ENCODE measurements at places on chromosomes 2 and 18. TPM values are rescaled to one million over a fixed set of nuclear protein-coding genes. Genes with fewer than 3 reads are reported as not detected.

DNA sequence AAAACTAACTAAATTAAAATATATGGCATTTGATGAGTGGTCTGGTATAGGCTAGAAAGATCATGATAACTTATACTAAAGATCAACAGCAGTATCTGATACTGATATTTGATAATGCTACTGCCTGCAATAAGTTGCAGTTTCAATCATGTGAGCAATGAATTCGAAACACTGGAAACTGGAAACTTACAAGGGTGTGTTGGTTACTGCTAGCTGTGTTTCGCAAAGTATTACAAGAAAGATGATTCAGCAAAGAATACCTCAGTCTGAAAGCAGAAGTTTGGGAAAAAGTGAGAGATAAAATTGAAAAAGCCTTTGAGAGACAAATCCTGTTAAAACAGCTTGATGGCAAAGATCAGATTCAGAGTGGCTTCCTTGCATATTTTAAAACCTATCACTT lies 294.5 kb downstream of the CCDC178 start:
- H3K27ac ChIP-seq, result no peak overlapping the region
- DNase-seq, result no peak
- H3K4me3 ChIP-seq, result no peak overlapping the region
- no peaks in the 10 kb centered on the region for H3K27me3 ChIP-seq

- DNase-seq, result no peak
- no peaks in the 10 kb centered on the region for H3K4me1 ChIP-seq
- no peaks in the 10 kb centered on the region for H3K36me3 ChIP-seq
- H3K4me3 ChIP-seq, result no peak overlapping the region
- no peaks in the 10 kb centered on the region for H3K27me3 ChIP-seq
- H3K27ac ChIP-seq, result no peak overlapping the region
Measured at GRCh38 chr18:62606106-62606505, 83.3 kb downstream of the ZCCHC2 start.

DNA sequence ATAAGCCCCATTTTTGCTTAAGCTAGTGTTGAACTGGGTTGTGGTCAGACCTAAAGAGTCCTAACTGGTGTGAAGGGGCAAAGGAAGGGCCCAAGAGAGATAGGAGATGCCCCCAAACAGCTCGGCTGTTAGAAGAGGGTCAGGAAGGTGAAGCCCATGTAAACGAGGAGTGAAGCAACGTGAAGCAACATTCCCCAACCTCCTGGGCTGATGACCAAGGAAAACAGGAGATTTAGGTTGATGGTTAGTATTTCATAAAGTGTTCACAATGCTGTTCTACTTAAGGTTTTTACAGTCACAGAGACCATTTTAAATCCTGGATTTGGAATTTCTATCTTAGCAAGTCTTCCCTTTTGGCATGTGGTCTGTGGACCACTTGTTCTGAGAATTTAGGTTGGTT lies 144.0 kb upstream of the SERPINE2 start:
- no peak overlapping the region for H3K27ac ChIP-seq
- H3K4me1 ChIP-seq, result no peaks in the 10 kb centered on the region
- no peak overlapping the region for H3K4me3 ChIP-seq
- H3K36me3 ChIP-seq, result peaks cover 1% of the 10 kb centered on the region
- no peak for DNase-seq

GRCh38 chr2:130818809-130819208 lies 17.9 kb upstream of the ARHGEF4 start:
- H3K36me3 ChIP-seq, result no peaks in the 10 kb centered on the region
- DNase-seq, result peak; percentile 66
- H3K27ac ChIP-seq, result no peak overlapping the region
- H3K4me1 ChIP-seq, result no peaks in the 10 kb centered on the region
- H3K4me3 ChIP-seq, result no peak overlapping the region

- no peaks in the 10 kb centered on the region for H3K36me3 ChIP-seq
- H3K27ac ChIP-seq, result no peak overlapping the region
- H3K4me1 ChIP-seq, result no peaks in the 10 kb centered on the region
- H3K4me3 ChIP-seq, result no peak overlapping the region
- DNase-seq, result no peak
- peaks cover 3% of the 10 kb centered on the region for H3K27me3 ChIP-seq
Measured at GRCh38 chr2:83594241-83595120, 864.6 kb downstream of the SUCLG1 start.

DNA sequence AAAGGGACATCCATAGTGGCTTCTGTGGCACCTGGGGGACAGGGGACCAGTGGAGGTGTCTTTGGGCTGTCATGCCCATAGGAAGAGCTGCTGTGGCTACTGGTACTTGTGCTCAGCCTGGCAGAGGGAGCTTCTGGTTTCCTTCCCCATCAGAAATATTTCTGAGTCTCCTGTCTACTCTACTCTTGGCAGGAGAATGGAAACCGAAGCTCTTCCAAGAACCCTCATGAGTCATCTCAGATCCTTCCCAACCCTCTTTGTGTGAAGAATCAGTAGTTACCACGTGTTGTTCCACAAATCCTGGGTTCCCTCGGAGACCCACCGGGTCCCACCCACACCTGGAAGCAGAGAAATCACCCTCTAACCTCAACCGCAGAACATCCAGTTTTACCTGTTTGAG lies 234.9 kb downstream of the FHOD3 start:
- H3K36me3 ChIP-seq, result no peaks in the 10 kb centered on the region
- H3K4me1 ChIP-seq, result no peaks in the 10 kb centered on the region
- no peak for DNase-seq
- H3K27ac ChIP-seq, result no peak overlapping the region
- H3K4me3 ChIP-seq, result no peak overlapping the region
- H3K27me3 ChIP-seq, result no peaks in the 10 kb centered on the region

- H3K27me3 ChIP-seq, result no peaks in the 10 kb centered on the region
- no peak overlapping the region for H3K4me3 ChIP-seq
- no peak for DNase-seq
- no peaks in the 10 kb centered on the region for H3K4me1 ChIP-seq
- H3K27ac ChIP-seq, result no peak overlapping the region
Measured at GRCh38 chr18:13300796-13301195, 82.2 kb downstream of the LDLRAD4 start.

GRCh38 chr2:99974275-99974674 lies 168.1 kb downstream of the AFF3 start:
- H3K4me3 ChIP-seq, result no peak overlapping the region
- H3K27ac ChIP-seq, result no peak overlapping the region
- H3K36me3 ChIP-seq, result no peaks in the 10 kb centered on the region
- no peak for DNase-seq
- H3K27me3 ChIP-seq, result no peaks in the 10 kb centered on the region
- no peaks in the 10 kb centered on the region for H3K4me1 ChIP-seq

DNA sequence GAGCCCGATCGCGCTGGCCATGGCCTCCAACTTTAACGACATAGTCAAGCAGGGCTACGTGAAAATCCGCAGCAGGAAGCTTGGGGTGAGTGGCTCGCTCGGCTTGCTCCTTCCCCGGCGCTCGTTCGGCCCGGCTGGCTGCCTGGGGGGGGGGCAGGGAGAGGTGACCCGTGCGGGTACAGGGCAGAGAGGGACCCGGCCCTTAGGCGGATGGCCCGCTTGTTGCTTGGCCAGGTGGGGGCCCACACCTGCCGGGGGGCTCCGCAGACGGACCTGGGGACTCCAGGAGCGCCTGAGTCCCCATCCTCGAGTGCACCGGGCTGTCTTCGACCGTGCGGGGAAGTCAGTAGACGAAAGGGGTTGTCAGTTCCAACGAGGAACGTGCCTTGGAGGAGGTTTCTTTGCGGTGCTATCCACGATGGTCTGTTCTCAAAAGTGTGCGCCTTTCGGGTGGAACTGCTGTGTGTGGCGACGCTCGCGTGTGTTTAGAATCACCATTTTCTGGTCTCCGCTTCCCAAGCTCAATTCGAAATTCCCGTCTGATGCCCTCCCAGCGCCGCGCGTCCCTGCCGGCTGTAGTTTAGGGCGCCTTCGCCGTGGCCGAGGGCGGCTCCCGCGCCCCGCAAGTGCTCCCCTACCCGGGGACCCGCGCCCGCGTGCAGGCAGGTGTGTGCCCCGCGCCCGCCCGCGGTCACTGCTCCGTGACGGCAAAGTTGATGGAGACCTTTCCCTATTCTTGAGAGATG lies 711 bp downstream of the DOK6 start:
- H3K36me3 ChIP-seq, result no peaks in the 10 kb centered on the region
- no peak overlapping the region for H3K27ac ChIP-seq
- no peaks in the 10 kb centered on the region for H3K4me1 ChIP-seq
- H3K4me3 ChIP-seq, result peak overlapping the region; percentile 46
- no peaks in the 10 kb centered on the region for H3K27me3 ChIP-seq

DNA sequence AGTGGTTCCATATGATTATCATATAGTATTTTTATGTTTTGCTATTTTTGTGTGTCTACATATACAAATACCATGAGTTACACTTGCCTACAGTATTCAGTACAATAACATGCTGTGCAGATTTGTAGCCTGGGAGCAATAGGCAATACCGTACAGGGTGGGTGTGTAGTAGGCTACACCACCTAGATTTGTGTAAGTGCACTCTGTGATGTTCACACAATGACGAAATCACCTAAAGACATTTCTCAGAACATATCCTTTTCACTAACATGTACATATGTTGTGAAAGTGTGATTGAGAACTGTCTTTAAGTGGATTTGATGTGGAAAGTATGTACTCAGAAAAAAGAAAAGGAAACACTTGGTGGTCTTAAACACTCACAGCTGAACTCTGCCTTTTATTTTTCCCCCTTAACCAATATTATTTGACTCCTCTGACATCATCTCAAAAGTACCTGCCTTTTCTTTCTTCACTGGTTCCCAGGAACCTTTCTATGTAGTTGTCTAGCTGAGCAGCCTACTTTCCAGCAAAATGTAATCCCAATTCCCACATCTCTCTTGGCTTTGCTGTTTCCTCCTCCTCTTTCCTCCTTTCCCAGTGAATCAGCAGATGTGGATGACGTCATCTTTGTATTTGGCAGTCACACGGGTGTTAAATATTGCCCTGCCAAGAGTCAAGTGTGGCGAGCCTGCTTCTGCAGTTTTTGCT lies 47.7 kb downstream of the OSBPL6 start:
- no peaks in the 10 kb centered on the region for H3K27me3 ChIP-seq
- H3K27ac ChIP-seq, result no peak overlapping the region
- H3K4me3 ChIP-seq, result no peak overlapping the region
- H3K36me3 ChIP-seq, result no peaks in the 10 kb centered on the region
- DNase-seq, result no peak

- H3K4me3 ChIP-seq, result no peak overlapping the region
- H3K36me3 ChIP-seq, result no peaks in the 10 kb centered on the region
- H3K4me1 ChIP-seq, result no peaks in the 10 kb centered on the region
- no peak overlapping the region for H3K27ac ChIP-seq
- no peaks in the 10 kb centered on the region for H3K27me3 ChIP-seq
- no peak for DNase-seq
Measured at GRCh38 chr18:51447351-51448342, 250.2 kb upstream of the MEX3C start.

DNA sequence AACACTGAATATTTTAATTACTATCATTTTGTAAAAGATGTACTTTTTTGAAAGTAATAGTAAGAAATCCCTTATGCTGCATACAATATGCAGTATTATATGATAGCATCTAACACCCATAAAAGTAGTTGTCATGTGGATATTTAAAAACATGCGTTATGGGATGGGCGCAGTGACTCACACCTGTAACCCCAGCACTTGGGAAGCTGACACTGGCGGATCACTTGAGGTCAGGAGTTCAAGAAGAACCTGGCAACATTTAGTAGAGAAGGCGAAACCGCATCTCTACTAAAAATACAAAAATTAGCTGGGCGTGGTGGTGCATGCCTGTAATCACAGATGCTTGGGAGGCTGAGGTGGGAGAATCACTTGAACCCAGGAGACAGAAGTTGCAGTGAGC lies 88.9 kb downstream of the FEZ2 start:
- peaks cover 11% of the 10 kb centered on the region for H3K36me3 ChIP-seq
- no peaks in the 10 kb centered on the region for H3K4me1 ChIP-seq
- H3K4me3 ChIP-seq, result no peak overlapping the region
- no peaks in the 10 kb centered on the region for H3K27me3 ChIP-seq
- DNase-seq, result no peak
- H3K27ac ChIP-seq, result no peak overlapping the region

- no peaks in the 10 kb centered on the region for H3K27me3 ChIP-seq
- H3K27ac ChIP-seq, result peak overlapping the region; percentile 47
- H3K4me1 ChIP-seq, result no peaks in the 10 kb centered on the region
Measured at GRCh38 chr2:219570194-219570923, 980 bp downstream of the OBSL1 start.

- H3K4me3 ChIP-seq, result no peak overlapping the region
- no peak overlapping the region for H3K27ac ChIP-seq
- peaks cover 2% of the 10 kb centered on the region for H3K27me3 ChIP-seq
- H3K4me1 ChIP-seq, result no peaks in the 10 kb centered on the region
- DNase-seq, result no peak
- H3K36me3 ChIP-seq, result no peaks in the 10 kb centered on the region
Measured at GRCh38 chr2:234203135-234203984, 152.9 kb downstream of the SPP2 start.

DNA sequence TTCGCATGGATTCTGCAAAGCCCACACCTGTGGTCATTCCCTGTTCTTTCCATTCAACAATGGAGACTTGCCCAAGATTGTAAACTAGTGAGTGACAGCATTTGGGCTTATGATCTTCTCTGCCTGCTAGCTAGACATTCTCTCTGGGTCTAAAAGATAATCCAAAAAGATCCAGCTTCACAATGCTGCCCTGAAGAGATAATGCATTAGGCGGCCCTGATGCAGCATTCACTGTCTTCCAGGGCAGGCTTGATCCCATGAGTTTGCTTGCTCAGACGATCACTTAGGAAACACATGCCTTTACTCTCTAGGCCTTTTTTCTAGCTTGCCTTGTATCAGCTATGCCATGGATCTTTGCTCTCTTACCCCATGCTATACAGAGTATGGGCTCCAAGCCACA lies 196.1 kb downstream of the SETBP1 start:
- H3K27me3 ChIP-seq, result no peaks in the 10 kb centered on the region
- H3K36me3 ChIP-seq, result no peaks in the 10 kb centered on the region
- no peak overlapping the region for H3K4me3 ChIP-seq
- H3K27ac ChIP-seq, result no peak overlapping the region

GRCh38 chr2:30900381-30900780 lies 93.1 kb upstream of the CAPN13 start:
- no peaks in the 10 kb centered on the region for H3K27me3 ChIP-seq
- H3K27ac ChIP-seq, result no peak overlapping the region
- no peaks in the 10 kb centered on the region for H3K36me3 ChIP-seq

The TMEM237 gene
- total RNA-seq, result 33.3 TPM

The TUBA3D gene
- total RNA-seq, result not detected

The TRAPPC8 gene
- 36.3 TPM for total RNA-seq

The SLC35F6 gene
- 34.6 TPM for total RNA-seq

The NYAP2 gene
- 2.0 TPM for total RNA-seq

The SERPINB4 gene
- total RNA-seq, result not detected

The TCF23 gene
- 0.39 TPM for total RNA-seq

The AGXT gene
- not detected for total RNA-seq

The SYT4 gene
- not detected for total RNA-seq
